ENCODE measurements at places on chromosomes 12 and 14.

DNA sequence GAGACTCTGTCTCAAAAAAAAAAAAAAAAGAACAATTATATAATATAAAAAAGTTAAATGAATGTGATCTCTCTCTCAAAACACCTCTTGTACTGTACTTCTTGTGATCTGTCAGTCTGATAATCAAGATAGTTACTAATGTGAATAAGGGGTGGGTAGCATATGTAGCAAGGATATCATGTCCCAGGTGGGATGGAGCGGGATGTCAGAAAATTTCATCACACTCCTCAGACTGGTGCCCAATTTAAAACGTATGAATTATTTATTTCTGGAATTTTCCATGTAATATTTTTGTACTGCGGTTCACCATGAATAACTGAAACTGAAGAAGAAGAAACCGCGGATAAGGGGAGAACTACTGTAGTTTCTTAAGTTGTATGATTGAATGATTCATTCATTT, 11.0 kb downstream of the CNOT2 start:
- H3K27me3 ChIP-seq, result no peaks in the 10 kb centered on the region
- H3K27ac ChIP-seq, result no peak overlapping the region
- DNase-seq, result no peak
- peaks cover 14% of the 10 kb centered on the region for H3K4me1 ChIP-seq
- H3K36me3 ChIP-seq, result no peaks in the 10 kb centered on the region

- peaks cover 4% of the 10 kb centered on the region for H3K4me1 ChIP-seq
- H3K27ac ChIP-seq, result no peak overlapping the region
- peaks cover 5% of the 10 kb centered on the region for H3K36me3 ChIP-seq
- H3K27me3 ChIP-seq, result no peaks in the 10 kb centered on the region
- H3K4me3 ChIP-seq, result no peak overlapping the region
These were observed 58.1 kb downstream of the IFT81 start for GRCh38 chr12:110182281-110182680.

DNA sequence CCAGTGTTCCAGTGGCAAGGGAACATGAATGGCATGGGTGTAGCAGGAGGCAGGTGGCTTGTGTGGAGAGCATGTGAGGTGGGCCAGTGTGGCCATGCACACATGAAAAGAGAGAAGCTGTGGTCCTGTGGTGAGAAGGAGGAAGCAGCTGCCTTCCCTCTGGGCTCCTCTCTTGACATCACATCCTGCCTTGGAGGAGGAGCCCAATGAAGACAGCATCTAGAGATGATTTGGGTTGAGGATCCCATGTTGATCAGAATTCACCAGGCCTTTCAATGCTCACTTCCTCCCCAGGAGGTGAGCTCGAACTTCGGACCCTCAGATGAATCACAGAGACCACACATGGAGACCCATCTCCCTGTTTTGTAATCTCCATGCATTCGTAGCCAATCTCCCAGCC, 82.6 kb downstream of the LRRC74A start:
- H3K4me1 ChIP-seq, result peaks cover 33% of the 10 kb centered on the region
- H3K27ac ChIP-seq, result no peak overlapping the region
- no peak overlapping the region for H3K4me3 ChIP-seq
- H3K27me3 ChIP-seq, result no peaks in the 10 kb centered on the region

DNA sequence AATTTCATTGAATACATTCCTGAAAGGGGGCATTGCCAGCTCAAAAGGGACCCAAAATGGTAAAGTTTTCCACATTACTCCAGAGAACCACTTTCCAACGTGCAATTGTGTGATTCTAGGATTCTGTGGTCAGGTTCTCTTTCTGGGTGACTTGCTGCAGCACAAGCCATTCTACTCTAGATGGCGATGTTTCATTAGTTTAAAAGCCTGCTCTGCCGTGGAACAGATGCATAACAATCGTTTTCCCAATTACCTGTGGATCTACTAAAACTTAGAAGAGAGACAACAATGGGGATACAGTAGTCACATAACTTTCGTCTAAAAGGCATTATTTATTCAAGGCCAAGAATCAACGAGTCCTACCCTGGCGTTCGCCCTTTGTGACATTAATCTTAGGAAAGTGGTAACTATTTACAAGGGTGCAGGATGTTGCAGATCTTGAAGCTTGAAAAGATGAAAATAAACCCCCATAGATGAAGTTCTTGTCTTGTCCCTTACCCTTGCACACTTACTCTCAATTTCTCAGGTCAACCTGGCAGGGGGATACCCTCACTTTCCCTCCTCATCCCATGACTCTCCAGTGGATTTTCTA, 400.9 kb downstream of the SNAPC1 start:
- no peaks in the 10 kb centered on the region for H3K36me3 ChIP-seq
- H3K27me3 ChIP-seq, result no peaks in the 10 kb centered on the region
- H3K27ac ChIP-seq, result no peak overlapping the region

DNA sequence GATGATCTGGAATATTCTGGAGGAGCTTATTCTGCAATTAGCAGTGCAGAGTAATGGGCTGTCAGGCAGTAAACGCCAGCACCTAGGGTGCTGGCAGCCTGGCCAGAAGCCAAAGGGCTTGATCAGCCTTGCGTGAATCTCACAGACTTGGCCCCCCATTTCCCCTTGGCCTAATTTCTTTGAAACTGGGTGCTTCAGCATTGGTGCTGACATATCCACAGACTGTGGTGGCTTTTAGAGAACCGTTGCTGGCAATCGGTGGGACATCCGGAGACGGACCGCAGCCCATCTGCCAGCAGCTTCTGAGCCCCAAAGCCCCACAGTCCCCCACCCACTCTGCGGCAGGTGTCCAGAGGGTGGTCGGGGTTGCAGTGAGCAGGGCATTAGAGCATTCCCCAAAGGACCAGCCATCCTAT, 157.1 kb downstream of the CALM1 start:
- H3K4me3 ChIP-seq, result no peak overlapping the region
- H3K36me3 ChIP-seq, result no peaks in the 10 kb centered on the region
- H3K4me1 ChIP-seq, result no peaks in the 10 kb centered on the region
- no peak for DNase-seq
- H3K27ac ChIP-seq, result no peak overlapping the region

GRCh38 chr14:50601394-50601793, 41.4 kb downstream of the ATL1 start:
- no peak for DNase-seq
- no peaks in the 10 kb centered on the region for H3K36me3 ChIP-seq
- H3K27me3 ChIP-seq, result no peaks in the 10 kb centered on the region
- H3K27ac ChIP-seq, result no peak overlapping the region
- H3K4me3 ChIP-seq, result no peak overlapping the region

DNA sequence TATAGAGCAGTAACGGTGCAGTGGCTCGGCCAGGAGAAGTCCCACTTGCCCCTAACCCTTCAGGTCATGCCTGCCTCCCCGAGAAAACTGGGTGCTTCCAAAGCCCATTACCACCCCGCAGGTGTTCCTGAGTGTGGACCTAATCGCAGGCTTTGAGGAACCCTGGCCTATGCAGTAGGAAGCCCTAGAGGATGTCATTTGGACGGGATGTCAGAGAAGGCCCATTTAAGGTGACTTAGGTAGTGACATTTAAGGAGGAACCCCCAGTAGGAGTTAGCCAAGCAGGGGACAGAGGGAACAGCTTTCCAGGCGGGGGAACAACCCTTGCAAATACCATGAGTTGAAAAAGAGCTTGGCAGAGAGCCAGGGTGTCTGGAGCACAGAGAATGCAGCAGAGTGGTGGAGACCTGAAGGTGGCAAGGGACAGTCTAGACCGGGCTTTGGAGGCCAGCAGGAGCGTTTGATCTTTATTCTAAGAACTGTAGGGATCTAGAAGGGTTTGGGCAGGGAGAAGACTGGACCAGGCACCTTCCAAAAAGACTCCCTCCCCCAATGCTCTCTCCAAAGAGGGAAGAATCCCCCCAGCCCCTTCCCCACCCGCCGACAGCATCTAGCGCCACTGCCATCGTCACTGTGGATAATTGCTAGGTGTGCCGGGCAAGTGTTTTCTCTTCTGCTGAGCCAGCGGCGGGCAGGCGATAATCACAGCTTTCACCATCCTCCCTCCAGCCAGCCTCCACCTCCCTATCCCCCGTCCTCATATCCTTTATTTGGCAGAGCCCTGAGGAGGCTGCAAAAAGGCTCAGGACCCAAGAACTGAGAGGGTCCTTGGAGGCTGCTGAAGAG, 33.3 kb upstream of the BEGAIN start:
- no peak for DNase-seq
- H3K27me3 ChIP-seq, result peaks cover 6% of the 10 kb centered on the region
- no peak overlapping the region for H3K27ac ChIP-seq
- no peak overlapping the region for H3K4me3 ChIP-seq
- no peaks in the 10 kb centered on the region for H3K4me1 ChIP-seq

GRCh38 chr12:58950739-58951100, 30.4 kb upstream of the LRIG3 start:
- no peaks in the 10 kb centered on the region for H3K4me1 ChIP-seq
- H3K27ac ChIP-seq, result no peak overlapping the region
- H3K36me3 ChIP-seq, result no peaks in the 10 kb centered on the region
- no peaks in the 10 kb centered on the region for H3K27me3 ChIP-seq

DNA sequence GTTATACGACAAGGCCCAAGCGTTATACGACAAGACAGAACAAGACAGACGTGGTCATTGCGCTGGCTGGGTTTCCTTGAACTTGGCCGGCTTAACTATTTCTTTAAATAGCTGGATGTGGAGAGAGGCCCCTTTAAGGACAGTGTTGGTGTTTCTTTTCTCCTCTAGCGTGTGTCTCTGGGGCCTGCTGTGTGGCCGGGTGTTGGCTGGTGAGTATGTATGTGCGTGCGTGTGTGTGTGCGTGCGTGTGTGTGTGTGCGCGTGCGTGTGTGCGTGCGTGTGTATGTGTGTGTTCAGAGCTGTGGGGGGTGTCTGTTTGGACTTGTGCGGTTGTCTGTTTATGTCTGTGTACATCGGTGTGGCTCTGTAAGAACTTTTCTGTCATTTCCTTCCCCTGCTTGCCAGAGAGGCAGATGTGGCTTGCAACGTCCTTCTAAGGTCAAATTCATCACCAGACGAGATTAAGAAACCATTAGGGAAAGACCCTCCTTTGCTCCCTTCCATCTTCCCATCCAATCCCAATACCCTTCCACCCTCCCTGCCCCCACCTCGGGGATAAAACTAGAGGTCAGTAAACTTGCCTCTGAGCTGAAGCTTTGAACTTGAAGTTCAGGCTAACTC, 78.6 kb upstream of the TBX3 start:
- H3K4me3 ChIP-seq, result 0 out of 2 replicates have a peak overlapping the region, but pooled peaks have one; percentile 4
- H3K27me3 ChIP-seq, result no peaks in the 10 kb centered on the region
- peak overlapping the region; percentile 76 for H3K27ac ChIP-seq
- H3K4me1 ChIP-seq, result peaks cover 32% of the 10 kb centered on the region
- peak; percentile 82 for DNase-seq

DNA sequence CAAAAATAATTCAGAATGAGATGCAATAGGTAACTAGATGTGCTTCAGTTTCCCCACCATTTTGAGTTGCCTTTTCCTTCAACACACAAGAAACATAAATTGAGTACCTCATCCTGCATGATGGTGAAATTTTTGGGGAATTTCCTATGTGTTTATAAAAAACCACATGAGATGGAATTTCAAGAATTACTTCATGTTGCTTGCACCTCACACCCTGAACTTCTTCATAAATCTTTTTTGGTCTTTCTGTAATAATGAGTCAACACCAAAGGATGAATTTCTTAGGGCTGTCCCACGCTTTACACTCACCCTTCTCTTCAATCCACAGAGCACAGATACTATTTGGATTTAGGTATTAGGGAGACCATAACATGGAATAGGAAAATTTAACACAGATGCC, 22.6 kb upstream of the LUM start:
- H3K4me3 ChIP-seq, result no peak overlapping the region
- no peaks in the 10 kb centered on the region for H3K27me3 ChIP-seq
- peaks cover 21% of the 10 kb centered on the region for H3K4me1 ChIP-seq
- H3K27ac ChIP-seq, result peak overlapping the region; percentile 52
- no peaks in the 10 kb centered on the region for H3K36me3 ChIP-seq
- peak; percentile 47 for DNase-seq

DNA sequence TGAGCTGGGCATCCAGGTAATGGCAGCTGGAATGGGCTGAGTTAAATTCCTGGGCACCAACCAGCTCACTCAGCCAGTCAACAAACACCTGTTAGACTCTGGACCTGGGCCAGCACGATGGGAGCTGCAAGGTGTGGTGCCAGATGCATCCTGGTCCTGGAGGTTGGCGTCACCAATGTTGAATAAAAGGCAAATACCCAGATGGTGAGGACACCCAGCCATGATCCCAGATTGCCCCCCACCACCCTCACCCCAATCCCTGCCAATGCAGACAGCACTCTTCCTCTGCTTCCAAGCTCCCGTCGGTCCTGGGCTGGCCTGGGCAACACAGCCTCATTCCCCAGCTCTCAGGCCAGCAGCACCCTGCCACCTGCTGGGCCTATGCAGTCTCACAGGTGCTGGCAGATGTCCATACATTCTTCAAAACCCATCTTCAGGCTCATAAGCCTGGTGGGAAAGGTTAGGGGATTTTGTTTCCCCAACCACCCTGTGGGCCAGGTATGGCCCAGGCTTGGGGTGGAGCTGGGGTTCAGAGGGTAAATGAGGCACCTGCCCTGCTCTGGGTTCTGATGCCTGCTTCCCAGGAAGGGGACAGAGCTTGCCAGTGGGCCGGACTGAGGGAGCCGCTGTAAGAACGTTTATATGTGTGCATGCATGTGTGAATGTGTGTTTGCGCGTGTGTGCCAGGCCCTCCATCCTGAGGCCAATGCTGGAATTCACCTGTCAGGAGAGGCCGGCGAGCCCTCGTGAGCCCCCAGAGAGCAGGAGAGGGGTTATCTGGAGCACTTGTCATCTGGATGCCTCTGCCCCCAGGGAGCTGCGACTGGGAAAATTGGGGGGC, 58.0 kb downstream of the LGMN start:
- H3K36me3 ChIP-seq, result no peaks in the 10 kb centered on the region
- no peaks in the 10 kb centered on the region for H3K27me3 ChIP-seq
- DNase-seq, result no peak
- H3K4me1 ChIP-seq, result peaks cover 7% of the 10 kb centered on the region

DNA sequence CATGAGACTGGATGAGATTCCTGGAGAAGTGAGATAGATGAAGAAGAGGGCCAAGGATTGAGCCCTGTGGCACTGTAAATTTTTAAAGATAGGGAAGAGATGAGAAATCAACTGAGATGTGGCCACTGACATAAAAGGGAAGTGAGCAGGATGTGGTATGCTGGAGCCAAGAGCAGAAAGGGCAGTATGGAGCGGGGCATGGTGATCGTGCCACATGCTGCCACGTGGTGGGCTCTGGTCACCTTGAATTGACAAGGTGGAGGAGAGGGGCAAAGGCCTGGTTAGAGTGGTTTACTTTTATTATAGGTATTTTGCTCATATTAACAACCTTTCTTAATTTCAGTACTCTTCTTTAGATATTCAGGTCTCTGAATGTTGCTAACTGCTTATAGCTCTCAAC, 257.9 kb downstream of the NEDD1 start:
- no peak overlapping the region for H3K27ac ChIP-seq

GRCh38 chr14:59377991-59378601, 87.1 kb downstream of the GPR135 start:
- H3K36me3 ChIP-seq, result no peaks in the 10 kb centered on the region
- no peak overlapping the region for H3K4me3 ChIP-seq
- DNase-seq, result no peak
- H3K27ac ChIP-seq, result no peak overlapping the region
- H3K27me3 ChIP-seq, result no peaks in the 10 kb centered on the region

DNA sequence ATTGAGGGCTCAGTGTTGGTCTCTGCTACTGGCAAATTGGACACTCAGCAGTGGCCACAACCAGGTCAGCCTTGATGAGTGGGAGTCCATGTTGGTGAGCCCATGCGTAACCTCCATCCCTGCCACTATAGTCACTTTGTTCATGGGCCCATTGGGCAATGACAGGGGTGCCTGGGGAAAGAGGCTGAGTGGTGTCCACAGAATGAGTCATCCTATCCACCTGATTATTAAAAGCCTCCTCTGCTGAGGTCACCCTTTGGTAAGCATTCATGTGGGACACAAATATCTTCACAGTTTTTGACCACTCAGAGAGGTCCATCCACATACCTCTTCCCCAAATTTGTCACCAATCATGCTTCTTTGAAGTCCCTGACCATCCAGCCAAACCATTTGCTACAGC, 50.0 kb downstream of the FIGNL2 start:
- no peak overlapping the region for H3K27ac ChIP-seq
- no peak for DNase-seq
- H3K4me1 ChIP-seq, result no peaks in the 10 kb centered on the region
- H3K27me3 ChIP-seq, result no peaks in the 10 kb centered on the region
- H3K4me3 ChIP-seq, result no peak overlapping the region

All from SJSA1 (cell line).